Central memory CD8-positive, alpha-beta T cell (primary cell): ENCODE measurements at places on chromosomes 13 and 19.

DNA sequence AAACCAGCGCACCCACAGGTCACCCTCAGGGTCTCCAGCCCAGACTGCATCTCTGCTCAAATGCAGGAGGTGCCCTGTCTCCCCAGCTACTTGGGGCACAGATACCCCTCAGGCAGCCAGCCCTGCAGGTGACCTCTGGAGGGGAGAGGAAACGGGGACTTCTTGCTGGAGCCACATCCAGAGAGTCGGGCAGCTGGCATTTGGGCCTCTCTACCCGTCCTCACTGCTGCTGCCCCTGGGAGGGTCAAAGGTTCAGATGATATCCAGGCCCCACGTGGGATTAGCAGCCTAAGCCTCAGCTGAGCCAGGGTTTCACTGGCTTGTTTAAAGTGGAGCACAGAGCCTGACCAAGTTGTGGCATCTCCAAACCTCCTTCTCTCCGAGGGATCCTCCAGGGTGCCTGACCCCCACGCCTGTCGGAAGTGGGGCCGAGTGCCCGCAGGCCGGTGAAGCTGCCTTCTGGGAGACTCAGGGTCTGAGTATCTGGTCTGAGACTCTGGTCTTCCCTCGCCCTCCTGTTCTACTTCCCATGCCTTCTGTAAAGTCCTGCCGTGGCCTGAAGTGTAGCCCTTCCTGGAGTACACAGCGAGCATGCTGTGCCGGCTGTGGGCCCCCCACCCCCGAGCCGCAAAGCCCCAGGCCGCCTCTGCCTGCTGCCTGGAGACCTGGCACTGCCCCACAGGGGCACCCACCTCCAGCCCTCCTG is 2.1 kb downstream of the RASA3 start:
- DNase-seq = no peak

GRCh38 chr19:41226053-41226873 is 7.2 kb downstream of the AXL start:
- DNase-seq = no peak

DNA sequence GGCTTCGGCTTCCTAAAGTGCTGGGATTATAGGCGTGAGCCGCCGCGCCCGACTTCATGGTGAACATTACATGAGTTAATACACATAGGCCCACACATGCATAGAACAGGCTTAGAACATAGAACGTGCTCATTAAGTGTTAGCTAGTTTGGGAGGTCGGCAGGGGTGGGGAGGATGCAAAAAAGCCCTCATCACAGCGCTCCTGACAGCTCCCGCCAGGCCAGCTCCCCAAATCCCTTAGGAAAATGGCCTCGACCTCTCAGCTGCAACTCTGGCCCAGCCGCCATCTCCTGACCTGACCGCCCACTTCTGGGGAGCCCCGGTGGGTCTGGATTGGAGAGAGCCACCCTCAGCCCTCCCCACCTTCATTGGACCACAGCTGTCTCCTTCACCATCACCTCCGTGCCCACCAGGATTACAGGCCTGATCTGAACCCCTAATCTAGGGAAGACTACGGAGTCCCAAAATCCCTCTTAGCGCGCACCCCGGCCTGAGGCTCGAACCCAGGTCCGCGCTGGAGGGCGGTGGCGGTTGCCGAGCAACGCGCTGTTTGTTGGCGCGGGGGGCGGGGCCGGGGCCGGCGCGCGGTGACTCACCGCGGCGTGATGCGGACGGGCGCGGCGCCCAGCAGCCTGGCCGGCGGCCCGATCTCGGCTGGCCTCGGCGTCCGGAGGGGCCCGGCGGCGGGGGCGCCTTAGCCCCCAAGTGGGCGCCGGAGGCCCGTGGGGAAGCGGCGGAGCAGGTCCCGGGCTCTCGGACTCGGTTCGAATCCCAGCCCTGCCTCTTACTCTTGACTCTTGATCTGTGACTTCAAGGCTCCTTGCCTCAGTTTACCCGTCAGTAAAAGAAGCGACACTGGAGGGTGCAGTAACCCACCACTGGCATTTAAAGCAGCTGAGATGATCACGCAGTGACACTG is 26.7 kb upstream of the NANOS3 start:
- peak; percentile 65 for DNase-seq

DNA sequence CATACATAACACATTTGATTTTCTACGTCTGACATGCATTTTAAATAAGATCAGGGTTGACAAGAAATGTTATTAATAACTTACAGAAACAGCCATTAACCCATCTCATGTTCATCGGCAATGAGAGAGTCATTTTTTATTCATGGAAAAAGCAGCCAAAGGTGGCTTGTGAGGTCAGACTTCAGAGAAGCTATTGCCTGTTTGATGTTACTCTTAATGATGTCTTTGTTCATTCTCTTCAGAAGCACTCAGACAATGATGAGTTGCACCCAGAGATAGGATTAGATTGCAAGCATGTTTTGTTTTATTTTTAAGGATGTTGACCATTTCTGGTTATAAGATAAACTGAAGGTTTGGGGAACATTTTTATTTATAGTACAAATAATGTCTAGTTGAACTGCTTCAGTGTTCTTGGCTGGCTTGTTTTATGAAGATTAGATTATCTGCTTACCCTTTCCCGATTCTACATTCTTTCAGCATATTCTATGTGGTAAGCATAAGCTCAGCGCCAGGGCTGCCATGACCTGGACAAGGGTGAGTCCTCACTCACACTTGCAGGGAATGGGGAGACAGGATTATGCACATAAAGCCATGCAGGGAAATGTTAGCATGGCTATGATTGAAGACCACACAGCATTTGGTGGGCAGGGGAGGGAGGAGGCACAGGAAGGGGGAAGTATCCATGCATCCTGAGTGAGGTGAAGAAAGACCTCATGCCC is 288.1 kb downstream of the MTUS2 start:
- no peak for DNase-seq

DNA sequence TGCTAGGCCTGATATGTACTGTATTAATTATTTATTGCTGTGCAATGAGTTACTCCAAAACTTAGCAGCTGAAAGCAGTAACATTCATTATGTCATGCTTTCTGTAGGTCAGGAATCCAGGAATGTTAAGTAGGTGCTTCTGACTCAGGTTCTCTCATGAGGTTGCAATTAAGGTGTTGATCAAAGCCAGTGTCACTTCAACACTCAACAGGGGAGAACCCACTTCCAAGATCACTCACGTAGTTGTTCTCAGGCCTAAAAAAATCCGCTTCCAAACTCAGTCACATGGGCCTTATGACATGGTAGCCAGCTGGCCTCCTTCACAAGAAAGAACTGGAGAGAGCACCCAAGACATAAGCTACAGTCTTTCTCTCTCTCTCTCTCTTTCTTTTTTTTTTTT is 211.1 kb upstream of the NBEA start:
- no peak for DNase-seq

DNA sequence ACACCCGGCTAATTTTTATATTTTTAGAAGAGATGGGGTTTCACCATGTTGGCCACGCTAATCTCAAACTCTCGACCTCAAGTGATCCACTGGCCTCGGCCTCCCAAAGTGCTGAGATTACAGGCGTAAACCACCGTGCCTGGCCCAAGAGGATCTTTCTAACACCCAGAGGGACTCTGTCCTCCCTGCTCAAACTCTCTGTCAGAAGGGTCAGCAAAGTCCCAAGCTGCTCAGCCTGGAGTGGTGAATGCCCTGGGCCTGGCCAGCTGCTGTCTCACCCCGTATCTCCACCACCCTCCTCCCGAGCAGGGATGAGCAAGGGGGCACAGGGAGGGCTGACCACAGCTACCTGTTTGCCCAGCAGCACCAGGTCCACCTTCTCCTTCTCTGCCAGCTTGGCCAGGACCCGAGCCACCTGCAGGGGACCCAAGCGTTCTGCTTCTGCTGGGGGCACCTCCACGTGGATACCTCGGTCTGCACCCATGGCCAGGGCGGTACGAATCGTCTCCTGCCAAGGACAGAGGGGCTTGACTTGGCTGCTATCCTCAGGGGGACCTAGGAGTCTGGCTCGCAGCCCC is 10.9 kb upstream of the VSIG10L start:
- DNase-seq = no peak

DNA sequence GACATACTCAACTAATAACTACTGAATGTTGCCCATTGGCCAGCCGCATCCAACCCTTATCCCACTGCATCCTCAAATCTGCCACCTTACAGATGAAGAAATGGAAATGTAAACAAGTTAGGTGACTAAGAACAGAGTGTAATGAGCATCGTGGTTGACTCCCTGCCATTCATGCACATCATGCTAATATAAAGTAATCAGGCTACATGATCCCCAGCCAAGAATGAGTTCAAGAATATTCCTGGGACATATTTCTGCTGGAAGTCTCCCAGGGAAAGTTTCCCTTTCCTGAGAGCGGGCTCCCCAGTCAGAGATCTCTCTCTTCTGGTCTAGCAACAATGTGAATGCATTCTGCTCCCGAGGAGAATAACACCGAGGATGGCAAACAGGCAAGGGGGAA is 55.9 kb upstream of the SERP2 start:
- DNase-seq = no peak

DNA sequence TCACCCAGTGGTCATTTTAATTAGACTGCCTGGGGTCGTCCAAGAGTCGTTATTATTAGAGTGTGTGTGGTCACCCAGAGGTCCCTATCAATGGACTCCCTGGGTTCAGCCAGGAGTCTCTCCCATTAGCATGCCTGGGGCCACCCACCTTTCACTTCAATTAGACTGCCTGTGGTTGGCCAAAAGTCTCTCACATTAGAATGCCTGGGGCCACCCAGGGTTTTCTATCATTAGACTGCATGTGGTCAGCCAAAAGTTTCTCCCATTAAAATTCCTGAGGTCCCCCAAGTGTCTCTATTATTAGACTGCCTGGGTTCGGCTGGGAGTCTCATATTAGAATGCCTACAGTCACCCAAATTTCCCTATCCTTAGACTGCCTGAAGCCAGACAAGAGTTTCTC is 1472.6 kb downstream of the UQCRFS1 start:
- DNase-seq = no peak

GRCh38 chr13:33174931-33175330 is 110.6 kb downstream of the STARD13 start:
- DNase-seq = no peak

GRCh38 chr13:76804801-76805200 is 81.4 kb downstream of the KCTD12 start:
- DNase-seq = no peak

GRCh38 chr13:53092931-53093330 is 64.3 kb downstream of the OLFM4 start:
- DNase-seq = no peak

DNA sequence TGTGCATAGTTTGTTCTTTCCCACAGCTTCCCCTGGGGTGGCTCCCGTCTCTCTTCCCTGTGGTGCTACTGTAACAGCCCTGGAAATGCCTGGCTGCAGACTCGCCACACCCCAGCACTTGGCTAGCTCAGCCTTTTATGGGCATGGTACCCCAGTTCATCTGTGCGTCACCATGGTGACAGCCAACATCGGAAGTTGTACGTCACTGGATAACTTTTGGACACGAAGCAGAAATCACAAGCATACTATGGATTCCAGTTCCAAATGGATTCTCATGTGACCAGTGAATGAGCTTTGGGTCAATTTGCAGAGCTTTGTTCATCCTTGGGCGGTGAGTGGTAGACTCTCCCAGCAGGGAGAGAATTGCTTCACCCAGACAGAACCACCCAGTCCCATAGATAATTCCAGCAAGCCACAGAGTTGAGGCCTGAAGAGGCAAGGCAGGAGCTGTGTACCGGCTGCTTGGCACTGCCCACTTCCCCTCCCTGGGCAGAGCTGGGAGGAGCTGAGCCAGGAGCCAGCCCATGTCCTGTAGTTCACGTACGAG is 54.4 kb downstream of the COL4A2 start:
- no peak for DNase-seq

- no peak for DNase-seq
These were observed 11.5 kb downstream of the KLC3 start for GRCh38 chr19:45352062-45352461.

- DNase-seq = no peak
These were observed 177.5 kb downstream of the NDFIP2 start for GRCh38 chr13:79658333-79658975.
